ENCODE measurements at places on chromosomes 16 and 17. TPM values are rescaled to one million over a fixed set of nuclear protein-coding genes. Genes with fewer than 3 reads are reported as not detected.

MYOCD gene
- not detected for total RNA-seq

EME1 gene
- 28.8 TPM for total RNA-seq

LITAFD gene
- not detected for total RNA-seq

TBC1D3H gene
- 2.6 TPM for total RNA-seq

GRCh38 chr16:27999687-28000086, 63.8 kb downstream of the GSG1L start:
- no peak for DNase-seq

GRCh38 chr16:83956336-83957289, 3.6 kb downstream of the OSGIN1 start:
- peak; percentile 86 for DNase-seq

GRCh38 chr16:23060458-23061320, 88.6 kb downstream of the USP31 start:
- no peak for DNase-seq

- no peak for DNase-seq
These were observed 27.1 kb downstream of the USP10 start for GRCh38 chr16:84726669-84727467.

GRCh38 chr16:66984892-66985311, 3.5 kb upstream of the CES4A start:
- peak; percentile 71 for DNase-seq

DNA sequence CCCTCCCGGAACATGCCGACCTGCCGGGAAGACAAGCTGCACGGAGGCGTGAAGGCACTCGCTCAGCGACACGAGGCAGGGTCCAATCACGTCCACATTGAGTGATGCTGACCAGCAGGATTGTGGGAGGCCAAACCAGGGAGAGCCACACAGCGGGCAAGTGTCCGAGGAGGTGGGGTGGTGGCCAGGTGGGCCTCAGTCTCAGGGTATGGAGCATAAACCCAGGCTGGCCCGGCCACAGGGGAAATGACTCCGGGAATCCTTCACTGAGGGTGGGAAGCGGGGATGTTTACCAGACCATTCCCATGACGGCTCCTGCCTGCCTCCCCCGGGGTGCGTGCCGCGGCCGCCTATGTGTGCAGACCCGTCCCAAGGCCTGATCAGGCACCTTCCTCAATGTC, 62.5 kb downstream of the RPH3AL start:
- no peak for DNase-seq

GRCh38 chr16:3876160-3876559, 4.4 kb downstream of the CREBBP start:
- DNase-seq: no peak

- DNase-seq: no peak
These were observed 32.2 kb downstream of the KIAA0753 start for GRCh38 chr17:6608321-6608720.

GRCh38 chr17:47240806-47241205, 12.8 kb upstream of the ITGB3 start:
- no peak for DNase-seq

- DNase-seq: no peak
These were observed 276.7 kb downstream of the C16orf95 start for GRCh38 chr16:87040169-87041117.
